ENCODE measurements at places on chromosomes 3 and 15. TPM values are rescaled to one million over a fixed set of nuclear protein-coding genes. Genes with fewer than 3 reads are reported as not detected.

- no peak for DNase-seq
Observed at GRCh38 chr3:137835096-137835495, 71.0 kb downstream of the SOX14 start.

GRCh38 chr15:63827113-63827512, 6.6 kb downstream of the HERC1 start:
- DNase-seq = no peak

GRCh38 chr3:173395412-173396181, 1.9 kb upstream of the NLGN1 start:
- peak; percentile 73 for DNase-seq

- no peak for DNase-seq
Observed at GRCh38 chr15:78263351-78263781, 996 bp upstream of the DNAJA4 start.

GRCh38 chr3:126755866-126756265, 51.8 kb downstream of the CHCHD6 start:
- no peak for DNase-seq

GRCh38 chr15:90051874-90052273, 50.4 kb downstream of the IDH2 start:
- DNase-seq = no peak

- DNase-seq = no peak
Observed at GRCh38 chr3:131708241-131708640, 205.5 kb upstream of the MRPL3 start.

- DNase-seq = no peak
Observed at GRCh38 chr3:55480911-55481743, 6.0 kb downstream of the WNT5A start.

DNA sequence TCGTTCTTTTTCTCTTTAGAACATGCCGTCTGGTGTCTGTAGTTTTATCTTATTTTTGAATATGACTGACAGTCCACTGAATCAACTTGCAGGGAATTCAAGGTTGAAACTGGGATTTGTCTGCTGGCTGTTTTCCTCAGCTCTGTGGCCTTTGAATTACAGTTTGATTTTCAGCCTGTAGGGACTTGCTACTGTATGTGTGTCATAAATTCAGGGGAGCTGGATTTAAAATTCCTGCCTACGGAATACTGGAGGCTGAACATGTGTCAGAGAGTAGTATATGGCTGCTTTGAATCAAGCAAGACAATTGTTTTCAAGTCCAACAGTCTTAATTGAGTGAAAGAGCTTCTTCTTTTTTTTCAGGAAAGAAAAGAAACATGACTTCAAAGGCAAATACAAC, 33.9 kb downstream of the RARB start:
- DNase-seq = no peak

DNA sequence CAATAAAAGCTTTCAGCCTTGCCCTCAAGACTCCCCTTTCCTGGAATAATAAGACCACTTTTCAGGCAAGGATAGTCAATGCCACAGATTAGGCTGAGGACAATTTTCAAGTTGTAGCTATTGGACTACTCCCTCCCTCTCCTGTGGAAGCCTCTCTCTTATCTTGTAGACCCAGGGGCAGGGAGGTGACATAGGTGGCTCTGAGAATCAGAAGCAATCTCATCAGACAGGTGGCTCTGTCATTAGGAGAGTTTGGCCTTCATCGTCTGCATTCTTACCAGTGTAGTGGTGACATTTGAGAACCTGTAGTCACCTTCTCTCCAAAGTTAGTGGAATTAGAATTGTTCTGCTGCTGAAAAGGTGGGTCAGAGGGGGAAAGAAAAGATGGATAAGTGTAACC, 80.0 kb downstream of the LARS2 start:
- DNase-seq = no peak

GRCh38 chr3:196979545-196979944, 10.9 kb upstream of the PIGZ start:
- no peak for DNase-seq

DNA sequence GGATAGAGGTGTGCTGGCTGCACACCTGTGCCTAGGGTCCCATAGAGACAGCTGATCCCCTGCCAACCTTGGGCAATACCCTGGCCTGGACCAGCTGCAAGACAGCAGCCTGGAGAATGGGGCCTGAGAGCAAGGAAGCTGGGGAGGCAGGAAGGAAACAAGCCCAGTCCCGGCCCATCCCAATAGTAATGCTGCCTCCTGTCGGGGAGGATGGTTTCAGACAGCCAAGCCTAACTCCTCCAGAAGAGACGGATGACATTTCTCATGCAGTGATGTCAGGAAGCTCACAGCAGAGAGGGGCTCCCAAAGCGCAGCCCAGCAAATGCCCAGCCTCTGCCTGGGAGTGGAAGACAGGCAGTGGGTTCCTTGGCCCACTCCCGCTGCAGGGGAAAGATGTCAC, 408.8 kb downstream of the OCA2 start:
- DNase-seq = no peak

- DNase-seq = no peak
Observed at GRCh38 chr3:166123576-166123975, 286.4 kb upstream of the BCHE start.

DNA sequence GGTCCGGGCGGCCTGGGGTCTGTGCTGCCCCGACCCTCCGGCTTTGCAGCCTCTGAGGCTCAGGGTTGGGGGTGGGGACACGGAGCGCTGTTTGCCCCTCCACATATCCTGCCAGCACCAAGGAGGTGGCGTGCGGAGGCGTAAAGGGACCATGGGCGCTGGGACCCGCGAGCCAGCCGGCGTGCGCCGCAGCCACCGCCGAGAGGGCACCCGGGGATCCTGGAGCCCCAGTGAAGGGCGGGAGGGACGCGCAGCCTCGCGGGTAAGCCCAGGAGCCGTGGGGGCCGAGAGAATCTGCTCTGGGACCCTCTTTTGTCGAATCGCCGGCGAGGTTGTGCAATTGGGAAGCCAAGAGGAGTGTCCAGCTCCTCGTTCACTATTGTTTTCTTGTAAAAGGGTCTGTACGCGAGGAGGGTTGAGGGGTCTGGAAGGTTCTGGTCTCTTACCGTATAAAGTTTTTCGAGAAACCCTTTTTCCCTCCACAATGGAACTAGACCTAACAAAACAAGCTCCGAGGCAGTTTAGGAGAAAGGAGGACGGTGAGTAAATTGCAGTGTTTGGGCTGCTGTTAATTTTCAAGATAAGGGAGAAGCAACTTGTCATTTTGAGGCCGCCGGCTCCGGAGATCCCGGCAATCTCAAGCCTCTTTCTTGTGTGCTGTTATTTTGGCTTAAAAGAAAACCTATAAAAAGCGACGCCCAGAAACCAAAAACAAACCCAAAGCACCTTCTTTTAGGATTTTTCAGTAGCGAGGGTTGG, 29.9 kb upstream of the ST3GAL6 start:
- no peak for DNase-seq

DNA sequence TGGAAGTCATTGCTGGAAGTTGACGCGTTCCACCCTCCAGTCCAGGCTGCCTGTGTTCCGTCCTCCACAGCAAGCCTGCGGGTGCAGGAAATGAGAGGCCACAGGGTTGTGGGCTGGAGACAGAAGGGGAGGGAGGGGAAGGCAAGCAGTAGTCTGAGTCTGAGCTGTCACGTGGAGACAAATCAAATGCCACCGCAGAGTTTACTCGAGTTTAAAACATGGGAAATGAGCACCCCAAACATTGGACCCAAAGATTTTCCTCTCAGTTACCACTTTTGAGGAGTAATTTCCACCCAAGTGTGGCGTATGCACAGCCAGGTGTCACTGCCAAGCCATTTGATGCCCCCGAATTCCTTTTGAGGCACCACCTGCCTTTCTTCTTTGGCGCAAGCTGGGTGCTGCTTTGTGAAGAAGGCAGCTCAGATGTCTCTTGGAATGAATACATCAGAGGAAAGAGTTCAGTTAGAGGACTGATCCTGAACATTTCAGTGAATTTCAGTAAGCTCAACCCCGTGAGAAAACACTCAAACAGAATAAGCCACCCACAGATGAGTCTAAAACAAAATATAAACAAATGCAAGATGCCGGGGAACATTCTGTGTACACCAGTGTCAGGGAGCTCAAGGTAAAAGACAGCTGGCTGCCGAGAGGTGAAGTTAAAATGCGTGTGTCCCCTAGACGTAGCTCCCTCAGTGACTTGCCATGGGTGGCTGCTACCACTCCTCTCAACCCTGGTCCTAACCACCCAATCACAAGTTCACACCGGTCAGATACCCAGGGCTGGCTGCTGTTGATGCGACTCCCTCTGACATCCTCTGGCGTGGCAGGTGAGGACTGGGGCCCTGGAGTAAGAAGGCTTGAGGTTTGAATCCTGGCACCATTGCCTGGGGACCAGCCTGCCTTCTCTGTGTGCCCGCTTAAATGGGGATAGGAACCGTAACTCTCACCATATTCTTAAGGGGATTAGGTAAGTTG, 203.8 kb downstream of the UACA start:
- peak; percentile 22 for DNase-seq

DNA sequence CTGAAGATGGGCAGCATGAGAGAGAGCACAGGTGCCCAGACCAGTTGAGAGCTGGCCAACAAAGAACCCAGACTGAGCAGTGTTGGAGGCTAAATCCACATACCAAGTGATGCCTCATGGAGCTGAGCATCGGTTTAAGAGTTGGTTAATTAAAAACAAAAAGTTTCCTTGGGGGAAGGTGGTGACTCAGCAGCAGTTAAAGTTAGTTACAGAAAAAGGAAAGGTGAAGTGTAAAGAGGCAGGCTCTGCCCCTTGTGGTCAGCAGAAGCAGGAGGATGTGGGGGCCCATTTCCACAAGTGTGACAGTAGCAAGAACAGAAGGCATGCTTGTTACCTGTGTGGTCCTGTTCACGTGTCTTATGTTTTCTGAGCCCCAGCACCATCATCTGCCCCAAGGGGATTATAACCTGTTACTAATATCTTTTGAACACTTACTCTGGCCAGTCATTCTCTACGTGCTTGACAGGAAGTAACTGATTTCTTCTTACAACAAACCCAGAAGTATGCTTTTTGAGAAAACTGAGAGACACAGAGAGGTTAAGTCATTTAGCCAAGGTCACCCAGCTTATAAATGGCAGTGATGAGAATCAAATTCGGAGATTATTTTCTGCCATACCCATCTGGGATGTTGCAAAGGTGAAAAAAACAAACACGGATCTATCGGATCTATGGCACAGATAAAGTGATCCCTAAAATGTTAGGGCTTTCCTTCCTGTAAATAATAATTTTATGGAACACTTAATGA, 91.0 kb downstream of the EPHB1 start:
- no peak for DNase-seq

DNA sequence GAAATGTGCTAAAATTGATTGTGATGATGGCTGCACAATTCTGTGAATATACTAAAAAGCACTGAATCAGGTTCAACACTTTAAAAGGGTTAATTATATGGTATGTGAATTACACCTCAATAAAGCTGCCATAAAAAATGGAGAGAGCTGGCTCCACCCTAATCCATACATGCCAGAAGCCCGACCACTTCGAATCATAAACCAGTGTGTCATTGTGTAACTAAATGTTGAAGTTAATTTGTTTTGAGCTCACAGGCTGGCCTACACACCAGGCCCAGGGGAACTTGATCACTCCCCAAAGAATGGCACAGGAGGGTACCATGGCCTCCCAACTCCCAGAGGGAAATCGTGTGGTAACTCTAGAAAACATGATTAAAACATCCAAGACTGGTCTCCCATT, 14.0 kb downstream of the PLCD1 start:
- no peak for DNase-seq

DNA sequence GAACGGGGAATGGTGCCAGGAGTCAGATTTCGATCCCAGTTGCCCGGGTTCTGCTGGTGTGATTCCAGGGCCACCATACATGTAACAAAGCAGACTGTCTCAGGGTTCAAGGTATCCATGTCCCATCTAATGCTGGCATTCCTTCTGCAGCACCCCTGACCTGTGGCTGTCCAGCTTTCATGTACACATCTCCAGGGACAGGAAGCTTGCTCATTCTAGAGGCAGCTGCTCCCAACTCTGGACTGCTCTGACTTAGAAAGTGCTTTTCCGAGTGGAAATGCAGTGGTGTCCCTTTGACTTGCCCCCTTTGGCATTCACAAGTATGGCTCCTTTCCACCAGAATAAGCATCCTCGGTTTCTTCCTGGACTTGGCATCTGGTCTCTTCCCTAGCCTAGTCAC, 30.9 kb downstream of the PML start:
- no peak for DNase-seq

GRCh38 chr3:53026382-53027162, 19.3 kb downstream of the SFMBT1 start:
- no peak for DNase-seq

DNA sequence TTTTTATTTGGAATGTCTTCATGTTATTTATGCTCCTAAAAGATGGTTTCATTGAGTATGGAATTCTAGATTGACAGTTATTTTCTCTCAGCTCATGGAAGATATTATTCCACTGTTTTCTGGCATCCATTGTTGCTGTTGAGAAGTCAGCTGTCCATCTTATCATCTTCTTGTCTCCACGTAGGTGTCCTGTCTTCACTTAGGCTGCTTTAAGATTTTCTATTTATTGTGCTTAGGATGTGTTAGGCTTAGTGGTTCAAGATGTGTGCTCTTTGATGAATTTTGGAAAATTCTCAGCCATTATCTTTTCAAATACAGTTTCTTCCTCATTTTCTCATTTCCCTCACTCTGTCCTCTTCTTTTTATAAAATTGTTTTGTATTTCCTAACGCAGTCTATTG, 52.0 kb downstream of the SNRK start:
- no peak for DNase-seq

- DNase-seq = no peak
Observed at GRCh38 chr15:92812271-92812670, 87.9 kb upstream of the CHD2 start.

GRCh38 chr3:29141918-29142275, 139.0 kb upstream of the RBMS3 start:
- no peak for DNase-seq

DNA sequence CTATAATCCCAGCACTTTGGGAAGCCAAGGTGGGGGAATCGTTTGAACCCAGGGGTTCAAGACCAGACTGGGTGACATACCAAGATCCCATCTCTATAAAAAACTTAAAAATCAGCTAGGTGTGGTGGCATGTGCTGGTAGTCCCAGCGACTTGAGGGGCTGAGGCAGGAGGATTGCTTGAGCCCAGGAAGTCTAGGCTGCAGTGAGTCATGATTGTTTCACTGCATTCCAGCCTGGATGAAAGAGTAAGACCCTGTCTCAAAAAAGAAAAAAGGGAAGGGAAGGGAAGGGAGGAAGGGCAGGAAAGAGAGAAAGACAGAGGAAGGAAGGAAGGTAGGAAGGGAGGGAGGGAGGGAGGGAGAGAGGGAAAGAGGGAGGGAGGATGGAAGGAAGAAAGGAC, 133.7 kb upstream of the LRRN1 start:
- no peak for DNase-seq

- DNase-seq = no peak
Observed at GRCh38 chr15:47586653-47587224, 130.6 kb upstream of the SEMA6D start.

GRCh38 chr15:101000271-101000681, 81.1 kb downstream of the LRRK1 start:
- no peak for DNase-seq

The FGF12 gene
- 0.68 TPM for total RNA-seq

The PTPRG gene
- 25.9 TPM for total RNA-seq

The RETNLB gene
- total RNA-seq = not detected

The GOLGA8R gene
- total RNA-seq = 1.0 TPM

The C15orf40 gene
- 14.6 TPM for total RNA-seq

The GOLGA8B gene
- total RNA-seq = 55.5 TPM

The TLR9 gene
- total RNA-seq = not detected

The GABRA5 gene
- total RNA-seq = not detected

The SKOR1 gene
- 0.13 TPM for total RNA-seq

The HIGD2B gene
- total RNA-seq = not detected

The ZBTB47 gene
- total RNA-seq = 256 TPM

The C2CD4A gene
- total RNA-seq = 0.23 TPM

The SECISBP2L gene
- 23.7 TPM for total RNA-seq

The HYKK gene
- total RNA-seq = 0.87 TPM

The TNFAIP8L3 gene
- 4.4 TPM for total RNA-seq

The IL17RE gene
- 0.20 TPM for total RNA-seq

The ERICH6 gene
- not detected for total RNA-seq
